ENCODE measurements at places on chromosomes 3 and 15.

- DNase-seq: no peak
These were observed 1.7 kb upstream of the CX3CR1 start for GRCh38 chr3:39281533-39281932.

GRCh38 chr3:153679714-153680113 is 441.5 kb upstream of the ARHGEF26 start:
- DNase-seq: no peak

GRCh38 chr3:156682501-156682900 is 8.1 kb downstream of the TIPARP start:
- DNase-seq: no peak

DNA sequence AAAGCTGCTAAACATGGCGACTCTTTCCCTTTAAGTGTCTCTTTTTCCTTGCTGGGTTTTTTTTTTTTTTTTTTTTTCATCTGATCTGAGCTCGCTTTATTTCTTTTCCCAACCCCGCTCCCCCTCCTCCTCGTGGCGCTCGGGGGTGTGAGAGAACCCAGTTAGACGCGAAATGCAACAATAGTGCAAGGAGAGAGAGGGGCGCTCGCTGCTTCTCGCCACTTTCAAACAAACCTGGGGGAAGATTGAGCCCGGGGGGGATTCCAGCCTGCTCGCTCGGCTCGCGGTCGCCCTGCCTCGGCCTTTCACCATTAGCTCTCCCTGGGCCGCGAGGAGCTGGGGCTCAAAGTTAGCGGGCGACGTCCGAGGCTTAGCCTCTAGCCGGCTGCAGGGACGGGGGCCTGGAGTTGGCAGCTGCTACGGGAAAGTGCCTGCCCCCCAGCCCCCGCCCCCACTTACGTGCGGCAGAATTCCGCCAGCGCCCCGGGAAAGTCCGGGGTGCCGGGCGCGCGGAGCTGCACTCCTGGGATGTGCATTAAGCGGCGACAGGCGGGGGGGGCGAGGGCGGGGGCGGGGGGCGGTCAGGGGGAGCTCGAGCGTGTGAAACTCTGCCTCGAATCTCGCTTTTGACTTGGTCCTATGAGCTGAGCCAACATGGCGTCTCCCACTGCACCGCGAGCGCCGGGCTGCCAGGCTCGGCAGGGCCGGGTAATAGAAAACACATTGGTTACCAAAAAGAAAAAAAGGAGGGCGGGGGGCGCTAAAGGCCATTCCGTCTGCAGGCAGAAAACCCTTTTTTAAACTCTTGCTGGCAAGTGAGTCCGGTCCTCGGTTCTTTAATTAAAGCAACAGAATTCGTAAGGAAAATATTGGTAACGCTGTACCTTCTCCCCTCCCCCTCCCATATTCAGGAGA is 10.4 kb downstream of the NR2F2 start:
- DNase-seq: peak; percentile 55

DNA sequence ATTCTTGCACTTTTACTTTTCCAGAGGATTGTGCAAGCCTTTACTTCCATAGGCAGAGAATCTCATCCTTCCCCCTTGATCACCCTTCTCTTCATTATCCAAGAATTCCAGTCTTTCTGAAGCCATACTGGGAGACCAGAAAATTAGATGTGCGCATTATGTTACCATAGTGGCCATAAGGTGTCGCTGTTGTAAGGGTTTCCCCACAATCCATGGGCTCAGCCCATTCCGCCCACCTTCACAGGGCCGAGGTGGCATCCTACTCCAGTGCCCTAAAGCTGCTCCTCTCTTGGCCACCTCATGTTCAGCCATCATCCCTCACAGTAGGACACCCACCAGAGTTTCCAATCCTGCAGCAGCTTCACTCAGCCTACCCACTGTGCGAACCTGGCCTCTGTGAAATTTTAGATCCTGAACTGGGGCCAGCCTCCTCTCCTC is 35.0 kb downstream of the CTSH start:
- DNase-seq: peak; percentile 22

DNA sequence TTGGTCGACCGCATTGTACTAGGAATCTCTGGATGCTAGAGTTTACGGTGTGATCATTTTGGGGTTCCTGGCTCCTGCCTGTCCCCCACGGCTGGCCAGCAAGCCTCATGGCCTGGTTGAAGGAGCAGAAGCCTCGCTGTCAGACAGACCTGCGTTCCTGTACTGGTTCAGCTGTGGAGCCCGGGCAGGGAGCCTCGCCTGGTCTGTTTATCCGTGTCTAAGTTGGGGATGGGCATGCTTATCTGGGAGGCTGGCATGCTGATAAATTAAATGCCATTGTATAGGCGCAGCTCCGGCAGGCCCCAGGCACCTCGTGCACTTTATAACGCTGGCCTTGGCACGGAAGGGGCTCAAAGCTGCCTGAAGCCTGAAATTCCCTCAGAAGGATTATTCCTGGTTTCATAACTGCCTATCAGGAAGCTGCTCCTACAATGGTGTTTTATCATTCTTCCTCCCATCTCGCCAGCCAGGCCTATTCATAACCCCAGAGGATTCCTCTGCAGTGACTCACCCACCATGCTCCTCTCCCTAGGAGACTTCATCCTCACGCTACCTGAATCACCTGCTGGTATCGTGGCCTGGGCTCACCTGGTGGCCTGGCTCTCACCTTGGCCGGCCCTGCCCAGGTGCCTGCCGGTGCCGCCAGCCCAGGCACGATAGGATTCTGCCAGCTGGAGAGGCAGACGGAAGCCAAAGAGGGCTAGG is 110.9 kb downstream of the ASB7 start:
- no peak for DNase-seq

GRCh38 chr15:80924278-80924677 is 65.3 kb downstream of the MESD start:
- no peak for DNase-seq

GRCh38 chr3:33231756-33232465 is 13.3 kb upstream of the SUSD5 start:
- no peak for DNase-seq

DNA sequence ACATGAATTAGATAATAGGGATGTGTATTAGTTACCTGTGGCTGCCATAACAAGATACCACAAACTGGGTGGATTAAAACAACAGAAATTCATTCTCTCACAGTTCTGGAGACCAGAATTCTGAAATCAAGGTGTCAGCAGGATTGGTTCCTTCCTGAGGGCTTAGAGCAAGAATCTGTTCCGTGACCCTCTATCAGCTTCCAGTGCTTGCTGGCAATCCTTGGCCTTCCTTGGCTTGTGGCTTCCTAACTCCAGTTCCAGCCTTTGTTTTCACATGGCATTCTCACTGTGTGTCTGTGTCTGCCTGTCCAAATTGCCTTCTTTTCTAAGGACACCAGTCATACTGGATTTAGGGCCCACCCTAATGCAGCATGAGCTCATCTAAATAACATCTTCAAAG is 94.4 kb upstream of the NR2E3 start:
- DNase-seq: no peak

DNA sequence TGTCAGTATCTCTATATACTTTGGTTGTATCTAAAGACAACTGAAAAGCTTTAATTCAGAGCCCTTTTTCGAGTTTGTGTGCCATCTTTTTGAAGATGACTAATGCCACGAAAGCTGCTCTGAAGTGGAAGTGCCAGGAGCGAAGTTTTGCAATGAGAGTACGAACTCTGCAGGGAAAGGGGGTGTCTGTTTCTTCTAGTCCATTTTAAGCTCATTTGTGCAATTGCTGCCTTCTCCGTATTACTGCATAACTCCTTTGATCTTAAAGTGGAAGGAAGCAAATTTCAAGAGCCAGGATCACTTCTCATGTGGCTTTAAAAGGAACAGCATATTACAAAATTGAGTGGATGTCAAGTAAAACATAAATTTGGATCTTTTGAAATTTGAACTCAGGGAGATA is 245.3 kb downstream of the FEZF2 start:
- DNase-seq: no peak

DNA sequence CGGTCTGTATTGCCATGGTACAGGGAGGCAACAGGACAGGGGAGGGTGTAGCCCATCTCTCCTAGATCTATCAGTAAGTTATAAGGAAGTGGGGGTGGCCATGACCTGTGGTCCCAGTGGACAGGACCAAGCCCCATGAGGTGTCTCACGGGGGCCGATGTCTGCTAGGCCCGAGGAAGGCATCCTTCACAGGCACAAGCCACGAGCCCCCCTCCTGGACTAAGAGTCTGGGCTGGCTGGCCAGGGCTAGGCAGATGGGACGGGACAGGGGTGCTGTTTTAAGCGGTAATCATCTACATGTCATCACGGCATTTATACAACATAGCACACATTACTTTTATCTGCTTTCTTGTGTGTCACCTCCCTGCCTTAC is 2.6 kb upstream of the TBC1D2B start:
- no peak for DNase-seq

DNA sequence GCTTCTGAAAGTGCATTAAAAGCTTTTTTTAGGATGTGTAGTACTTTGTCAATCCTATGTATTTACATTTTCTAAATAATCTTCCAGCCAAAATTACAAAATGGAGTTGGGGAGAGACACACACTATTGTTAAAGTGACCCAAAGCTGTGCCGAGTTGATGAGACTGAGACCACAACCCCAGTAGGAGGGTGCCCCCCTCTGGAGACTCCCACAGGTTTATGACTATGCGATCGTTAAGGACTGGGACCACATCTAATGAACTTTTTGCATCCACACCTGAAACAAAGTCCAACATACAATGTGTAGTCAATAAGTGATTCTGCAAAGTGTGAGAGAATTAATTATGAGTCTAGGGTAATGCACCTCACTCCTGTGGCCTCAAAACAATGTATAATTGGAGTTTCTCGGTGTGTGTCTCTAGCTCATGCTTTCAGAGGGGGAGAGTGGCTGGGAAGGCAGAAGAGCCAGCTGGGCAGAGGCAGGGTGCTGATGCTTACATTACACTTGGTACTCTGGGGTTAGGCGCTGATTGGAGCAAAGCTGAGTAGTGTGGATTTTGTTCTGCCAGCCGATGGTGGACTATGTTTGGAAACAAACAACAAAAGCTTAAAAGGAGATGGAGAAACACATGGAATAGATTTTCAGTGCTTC is 102.8 kb downstream of the KCNH8 start:
- DNase-seq: peak; percentile 41
